Gastroesophageal sphincter (tissue), 4 donors: ENCODE measurements at places on chromosomes 1 and 21.
A peak's percentile ranks its signal among the peaks of the same experiment; 100 is the strongest.

DNA sequence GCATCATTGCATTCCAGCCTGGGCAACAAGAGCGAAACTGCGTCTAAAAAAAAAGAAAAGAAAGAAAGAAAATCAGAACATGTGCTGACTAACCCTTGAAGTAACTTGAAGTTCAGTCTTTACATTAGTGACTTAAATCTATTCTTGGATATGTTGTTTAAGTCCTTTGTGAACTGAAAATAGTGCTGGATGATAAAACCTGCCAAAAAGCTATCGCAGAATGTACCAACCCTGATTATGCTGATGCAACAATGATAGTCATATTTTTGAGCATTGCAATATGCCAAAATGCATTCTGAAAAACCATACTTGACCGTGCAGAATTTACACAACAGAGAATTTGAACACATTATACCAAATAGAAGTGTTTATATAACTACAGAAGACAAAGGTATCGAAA is 30.7 kb downstream of the SHISAL2A start:
- ATAC-seq, result no peak

- peak; percentile 69 for ATAC-seq
These were observed 704 bp upstream of the CRABP2 start for GRCh38 chr1:156705918-156706656.

DNA sequence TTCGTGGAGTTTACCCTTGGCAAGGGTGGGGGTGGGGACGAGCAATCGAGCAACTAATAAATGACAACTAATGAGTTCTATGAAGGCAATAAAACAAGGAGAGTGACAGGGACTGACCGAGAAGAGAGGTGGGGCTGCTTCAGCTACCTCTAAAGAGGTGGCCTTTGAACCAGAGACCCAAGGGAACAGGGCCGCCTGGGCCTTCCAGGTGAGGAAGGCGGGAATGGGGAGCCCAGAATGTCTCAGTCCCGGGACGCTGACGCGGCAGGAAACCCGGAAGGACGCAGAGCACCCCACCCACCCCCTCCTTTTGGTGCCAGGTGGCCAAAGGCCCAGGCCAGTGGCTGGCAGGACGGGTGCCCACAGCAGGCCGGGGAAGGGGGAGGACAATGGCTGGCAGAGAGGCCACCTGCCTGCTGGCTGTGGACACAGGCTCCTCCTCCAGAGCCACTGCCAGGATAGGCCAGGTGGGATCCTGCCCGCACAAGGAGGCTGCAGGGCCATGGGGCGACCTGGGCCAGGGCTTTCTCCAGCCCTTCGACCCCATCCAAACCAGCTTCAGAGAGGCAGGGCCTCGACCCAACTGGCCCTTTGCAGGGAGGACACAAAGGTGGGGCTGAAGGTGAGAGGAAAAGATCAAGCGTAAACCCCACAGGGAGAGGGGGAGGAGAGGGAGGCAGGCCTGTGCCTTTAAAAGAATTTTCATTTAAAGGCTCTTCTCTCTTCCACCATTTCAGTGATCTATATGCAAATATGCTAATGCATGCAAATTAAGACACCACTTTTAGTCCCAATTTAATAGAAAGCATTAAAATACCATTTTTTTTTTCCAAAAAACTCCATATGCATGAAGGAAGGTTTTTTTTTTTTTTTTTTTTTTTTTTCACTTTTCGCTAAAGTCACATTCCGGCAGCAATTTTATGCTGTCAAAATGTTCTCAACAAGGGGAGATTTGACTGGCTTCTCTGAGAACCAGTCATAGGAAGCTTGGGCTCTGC is 58.1 kb downstream of the CASZ1 start:
- no peak for ATAC-seq

DNA sequence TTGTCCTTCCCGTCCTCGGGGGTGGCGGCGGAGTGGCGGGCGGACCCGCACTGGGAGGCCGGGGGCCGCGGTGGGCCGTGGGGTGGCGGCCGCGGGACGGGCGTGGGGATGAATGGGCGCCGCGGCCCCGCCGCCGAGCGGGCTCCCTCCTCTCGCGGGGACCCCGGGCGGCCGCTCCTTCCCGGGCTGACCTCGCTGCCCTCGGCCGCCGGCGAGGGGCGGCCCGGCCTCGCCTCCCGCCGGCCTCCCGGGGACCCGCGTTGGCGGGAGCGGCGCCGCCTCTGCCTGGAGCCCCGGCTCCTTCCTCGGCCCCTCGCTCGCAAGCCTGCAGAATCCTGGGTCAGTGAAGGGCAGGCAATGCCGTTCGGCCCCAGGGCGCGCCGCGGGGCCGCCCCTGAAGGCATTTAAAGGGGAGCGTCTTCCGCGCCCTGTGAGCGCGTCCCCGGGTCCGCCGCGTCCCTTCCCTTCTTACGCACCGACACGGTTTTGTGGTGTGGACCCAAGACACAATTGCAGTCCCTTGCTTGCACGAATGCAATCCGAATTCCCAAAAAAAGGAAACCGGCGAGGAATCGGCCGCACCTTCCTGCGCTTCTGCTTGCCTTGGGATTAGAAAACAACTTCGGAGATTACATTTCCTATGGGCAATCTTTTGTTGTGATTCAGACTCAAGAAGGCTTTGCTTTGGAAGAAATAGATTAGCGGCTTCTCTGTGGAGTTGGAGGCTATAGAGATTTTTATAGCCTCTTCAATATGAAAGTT is 776 bp downstream of the ITSN1 start:
- no peak for ATAC-seq

DNA sequence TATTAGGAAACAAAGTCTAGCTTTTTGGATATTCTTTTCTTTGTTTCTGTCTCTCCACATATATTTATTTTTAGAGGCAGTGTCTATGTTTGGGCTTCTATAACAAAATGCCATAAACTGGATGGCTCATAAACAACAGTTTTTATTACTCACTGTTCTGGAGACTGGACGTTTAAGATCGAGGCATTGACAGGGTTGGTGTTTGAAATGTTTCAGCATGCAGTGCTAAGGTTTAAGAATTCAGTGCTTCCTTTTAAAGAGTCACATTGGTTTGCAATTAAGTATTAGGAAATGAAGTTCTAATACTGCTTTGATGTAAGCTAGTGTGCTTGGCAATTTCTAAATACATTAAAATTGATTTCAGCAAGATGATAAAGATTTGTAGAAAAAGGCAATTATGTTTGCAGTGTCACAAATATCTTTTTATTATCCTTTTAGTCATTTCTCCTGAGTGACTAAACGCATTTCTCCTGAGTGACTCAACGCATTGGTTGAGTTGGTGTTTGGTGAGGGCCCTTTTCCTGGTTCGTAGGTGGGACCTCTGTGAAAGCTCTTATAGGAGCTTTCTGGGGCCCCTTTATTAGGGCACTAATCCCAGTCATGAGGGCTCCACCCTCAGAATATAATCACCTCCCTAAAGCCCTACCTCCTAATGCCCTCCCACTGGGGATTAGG is 317.0 kb downstream of the USP25 start:
- ATAC-seq, result no peak
